ENCODE measurements at places on chromosomes 1 and 21.

DNA sequence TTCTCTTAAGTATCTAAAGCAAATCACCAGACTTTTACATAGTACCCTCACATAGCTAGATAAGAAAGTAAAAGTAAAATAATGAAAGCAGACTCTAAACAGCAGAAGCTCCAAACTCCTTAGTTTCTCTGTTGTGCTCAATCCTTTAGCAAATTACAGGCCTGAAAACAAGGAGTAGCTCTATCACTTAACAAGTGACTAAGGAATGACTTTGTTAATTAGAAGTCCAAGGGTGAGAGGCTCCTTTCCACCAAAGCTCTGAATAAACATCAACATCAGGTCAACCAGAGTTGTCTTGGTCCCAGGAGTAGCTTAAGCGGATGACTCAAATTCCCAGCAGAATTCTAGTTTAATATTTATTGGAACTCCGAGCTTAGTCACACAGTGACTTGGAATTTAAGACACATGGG lies 5.9 kb downstream of the NRIP1 start:
- DNase-seq = no peak

- no peak for DNase-seq
These were observed 57.3 kb downstream of the HS2ST1 start for GRCh38 chr1:86971778-86972177.

DNA sequence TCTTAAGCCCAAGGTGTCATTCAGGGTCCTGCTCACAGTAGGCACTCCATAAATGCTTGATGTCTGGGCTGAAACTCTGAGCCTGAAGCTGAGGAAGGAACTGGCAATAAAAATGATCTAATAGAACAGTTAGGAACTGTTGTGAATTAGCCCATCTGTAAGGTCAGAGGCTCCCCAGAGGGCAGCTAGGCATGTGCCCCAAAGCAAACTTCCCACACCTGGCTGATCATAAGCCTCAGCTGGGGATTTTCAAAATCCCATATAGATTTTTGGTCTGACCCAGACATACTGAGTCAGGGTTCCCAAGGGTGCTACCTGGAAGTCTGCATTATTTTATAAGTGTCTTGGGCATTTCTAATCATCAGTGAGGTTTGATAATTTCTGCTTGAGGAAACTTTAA lies 309.4 kb upstream of the PROX1 start:
- DNase-seq = no peak

DNA sequence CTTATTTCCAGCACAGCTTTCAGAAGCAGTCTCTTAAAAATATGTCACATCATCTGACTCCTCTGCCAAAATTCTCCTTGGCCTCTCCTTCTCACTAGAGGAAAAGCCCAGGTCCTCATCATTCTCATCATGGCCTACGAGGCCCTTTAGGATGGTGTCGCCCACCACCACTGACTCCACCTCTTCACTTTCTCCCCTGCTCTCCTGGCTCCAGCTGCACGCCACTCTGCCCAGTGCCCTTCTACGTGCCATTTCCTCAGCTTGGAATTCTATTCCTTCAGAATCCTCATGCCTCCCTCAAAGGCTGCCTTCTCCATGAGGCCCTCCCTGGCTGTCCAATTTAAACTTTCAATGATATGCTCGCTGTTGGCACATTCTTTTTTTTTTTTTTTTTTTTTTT lies 25.3 kb upstream of the BTG2 start:
- no peak for DNase-seq

DNA sequence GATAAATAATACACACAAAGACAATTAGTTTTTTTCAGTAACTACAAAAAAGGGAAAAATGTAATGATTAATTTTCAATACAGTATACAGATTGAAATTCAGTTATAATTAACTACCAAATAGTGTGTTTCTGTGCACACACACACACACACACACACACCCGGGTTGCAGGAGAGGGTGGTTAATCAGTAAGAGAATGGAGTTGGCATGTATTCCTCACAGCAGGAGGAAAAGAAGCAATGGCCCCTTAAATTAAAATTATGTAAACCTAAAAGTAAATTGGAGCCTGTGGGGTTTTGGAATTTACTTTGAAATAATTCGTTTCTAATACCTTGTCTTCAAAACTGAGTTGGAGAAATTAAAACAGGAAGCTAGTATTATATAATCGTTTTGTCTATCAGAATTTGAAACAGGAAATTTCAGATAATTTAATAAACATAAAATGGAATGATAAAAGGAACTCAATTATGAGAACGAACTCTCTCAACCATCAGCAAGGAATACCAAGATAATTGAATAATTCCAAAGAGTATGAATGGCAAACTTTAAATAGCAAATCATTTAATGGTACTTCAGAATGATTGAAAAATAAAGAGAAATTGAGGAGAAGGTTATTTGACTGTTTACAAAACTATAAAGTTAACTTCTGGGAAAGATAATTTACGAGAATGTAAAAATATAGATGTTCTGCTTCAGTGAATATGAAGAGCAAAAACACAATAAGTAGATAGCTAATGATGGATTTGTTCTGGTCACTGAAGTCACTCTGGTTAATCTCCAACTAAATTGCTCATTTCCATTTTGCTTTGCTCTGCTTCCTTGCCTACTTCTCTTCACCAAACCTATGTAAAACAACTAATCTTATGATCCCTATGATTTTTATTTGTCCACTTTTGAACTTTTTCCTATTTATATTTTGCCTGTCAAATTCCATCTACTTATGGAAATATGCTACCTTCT lies 547.9 kb upstream of the ZP4 start:
- DNase-seq = no peak

DNA sequence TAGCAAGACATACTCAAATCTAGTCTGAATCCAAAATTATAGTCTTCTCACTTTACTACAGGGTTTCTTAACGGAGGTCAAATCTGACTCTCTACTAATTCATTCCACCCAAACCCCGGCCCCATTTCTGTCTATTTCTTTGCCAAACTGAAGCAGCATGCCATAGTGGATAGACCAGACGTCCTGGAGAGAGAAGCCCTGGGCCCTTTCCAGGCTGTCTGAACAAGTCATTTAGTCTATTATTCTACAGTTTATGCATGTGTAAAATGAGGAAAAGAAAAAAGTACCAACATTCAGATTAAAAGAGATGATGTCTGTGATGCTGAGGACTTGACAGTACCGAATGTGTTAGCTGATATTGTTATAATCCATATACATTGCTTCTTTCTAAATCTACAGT lies 95.0 kb downstream of the GDAP2 start:
- DNase-seq = no peak

DNA sequence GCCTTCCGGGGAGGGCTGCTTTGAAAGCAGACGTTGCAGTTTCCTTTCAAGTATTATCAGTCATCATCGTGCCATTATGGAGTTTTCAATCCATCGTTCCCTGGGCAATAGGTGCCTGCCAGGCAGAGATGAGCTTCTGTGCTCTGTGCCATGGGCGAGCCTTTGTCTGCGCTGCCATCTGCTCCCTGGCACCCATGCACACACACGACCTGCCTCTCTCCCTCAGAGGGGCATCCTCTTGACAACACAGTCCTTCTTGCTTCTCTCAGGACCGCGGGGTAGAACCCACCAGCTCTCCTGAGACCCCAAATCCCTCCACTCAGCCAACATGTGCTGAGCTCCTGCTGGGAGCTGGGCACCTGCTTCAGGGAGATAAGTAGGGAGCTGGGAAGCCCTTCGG lies 149.3 kb downstream of the HMGB4 start:
- DNase-seq = no peak

GRCh38 chr21:38918607-38919346 lies 113.0 kb downstream of the ETS2 start:
- DNase-seq = no peak

- DNase-seq = no peak
These were observed 50.8 kb downstream of the OLFM3 start for GRCh38 chr1:101945884-101946283.

DNA sequence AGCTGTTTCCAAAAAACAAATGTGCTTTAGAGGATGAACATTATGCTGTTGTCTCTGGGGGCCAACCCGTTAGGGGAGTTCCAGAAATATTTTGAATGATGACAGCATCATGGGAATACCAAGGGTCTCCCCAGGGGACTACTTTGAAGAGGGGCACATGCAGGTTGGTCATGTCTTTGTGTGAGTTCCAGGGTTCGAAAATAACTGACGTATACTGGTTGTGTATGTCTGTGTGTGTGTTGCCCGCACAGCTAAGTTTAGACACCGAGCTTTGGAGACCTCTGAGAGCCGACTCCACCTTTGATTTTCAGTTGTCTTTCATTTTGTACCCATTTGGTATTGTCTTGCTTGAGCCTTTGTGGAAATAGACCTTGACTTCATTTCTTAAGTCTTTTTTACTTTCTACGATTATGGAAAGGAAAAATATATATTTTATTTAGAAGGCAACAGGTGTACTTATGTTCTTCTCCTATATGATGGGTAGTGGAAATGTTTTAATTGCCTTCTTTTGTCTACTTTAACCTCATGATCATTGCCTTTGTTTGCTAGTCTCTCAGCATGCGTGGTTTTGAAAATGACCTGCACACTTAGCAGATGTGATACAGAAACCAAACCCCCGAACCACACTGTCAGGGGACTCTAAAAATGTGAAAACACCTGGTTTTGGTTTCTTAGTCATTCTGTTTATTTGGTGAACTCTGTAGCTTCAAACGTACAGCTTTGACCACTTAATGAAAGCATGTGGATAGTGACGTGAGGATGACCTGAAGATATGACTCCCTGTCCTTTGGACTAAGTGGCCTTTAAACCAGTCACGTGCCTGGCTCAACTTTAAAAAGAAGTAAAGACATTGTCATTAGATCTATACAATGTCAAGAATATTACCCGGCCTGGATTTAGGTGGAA lies 56.5 kb downstream of the GALNT2 start:
- no peak for DNase-seq

DNA sequence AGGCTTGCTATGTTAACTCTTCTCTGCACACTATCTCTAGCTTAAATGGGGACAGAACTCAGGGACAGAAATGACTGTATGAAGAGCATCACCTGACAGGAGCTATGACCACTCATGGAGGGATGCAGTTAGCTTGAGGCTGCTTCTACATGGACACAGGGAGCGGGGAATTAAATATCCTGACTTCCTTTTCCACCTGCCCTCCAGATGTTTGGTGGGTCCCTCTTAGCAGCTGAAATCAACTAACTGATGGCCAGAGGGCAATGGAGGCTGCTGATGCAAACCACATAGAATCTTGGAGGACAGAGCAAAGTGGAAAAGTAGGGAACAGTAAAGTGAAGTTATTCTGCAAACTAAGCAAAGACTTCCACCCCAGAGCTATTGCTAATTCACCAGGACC lies 214.1 kb downstream of the USH2A start:
- DNase-seq = no peak

DNA sequence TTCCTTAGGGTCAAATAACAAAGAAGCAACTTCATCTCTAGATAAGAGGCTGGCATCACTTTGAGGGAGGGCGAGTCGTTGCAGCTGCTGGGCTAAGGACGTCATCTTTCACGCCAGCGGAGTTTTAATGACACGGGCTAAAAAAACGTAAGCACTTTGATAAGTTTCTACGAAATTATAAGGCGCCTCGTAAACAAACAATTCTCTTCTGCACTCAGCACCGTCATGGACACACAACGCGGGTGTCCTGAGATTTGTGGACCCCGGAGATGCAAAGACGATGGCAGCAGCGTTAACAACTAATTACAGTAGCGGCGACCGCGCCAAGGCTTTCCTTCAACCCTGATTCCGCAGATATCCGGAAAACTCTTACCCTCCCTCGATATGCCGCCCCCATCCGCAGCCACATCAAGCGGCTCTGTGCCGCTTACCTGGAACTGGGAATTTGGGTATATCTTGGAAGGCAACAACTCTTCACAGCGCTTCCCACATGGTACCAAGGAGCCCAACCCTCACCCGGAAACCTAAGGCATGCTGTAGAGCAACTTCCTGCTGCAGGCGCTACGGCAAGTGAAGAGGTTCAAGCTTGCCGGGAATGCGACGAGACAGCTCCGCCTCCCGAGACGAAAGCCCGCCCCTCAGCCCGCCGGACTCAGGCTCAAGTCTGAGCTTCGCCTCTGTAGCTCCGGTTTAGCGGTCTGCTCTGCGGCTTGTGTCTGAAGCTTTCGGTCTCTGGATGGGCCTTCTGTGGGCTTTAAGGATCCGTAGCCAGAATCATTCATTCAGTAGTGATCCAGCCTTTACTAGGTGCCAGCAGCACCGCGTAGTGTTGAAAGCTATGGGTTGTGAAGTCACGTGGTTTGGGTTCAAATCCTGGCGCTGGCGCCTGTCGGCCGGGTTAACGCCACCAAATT lies at the start of gene HEATR1:
TSS of gene HEATR1 (minus strand) at position 526 of the 914 bp plus-strand sequence. CDS start at position 105, 421 bp downstream.
- peak; percentile 81 for DNase-seq

GRCh38 chr1:179052776-179053175 lies 27.1 kb downstream of the FAM20B start:
- no peak for DNase-seq

DNA sequence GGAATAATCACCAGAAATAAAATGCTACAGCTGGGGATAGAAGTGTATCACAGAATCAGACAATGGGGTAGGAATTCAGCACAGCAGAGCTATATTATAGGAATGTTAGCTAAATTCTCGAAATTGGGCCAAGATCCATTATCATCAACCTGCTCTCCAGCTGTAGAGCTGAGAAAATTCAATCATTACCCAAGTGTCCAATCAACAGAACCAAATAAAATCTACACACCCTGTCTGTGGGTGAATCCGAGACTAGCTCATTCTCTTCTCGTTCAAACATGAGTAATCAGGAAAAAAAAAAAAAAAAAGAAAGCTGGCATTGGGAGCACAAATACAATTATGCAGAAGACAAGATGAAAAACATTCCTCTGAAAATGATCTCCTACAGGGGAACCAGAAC lies 119.2 kb downstream of the CDC7 start:
- DNase-seq = no peak

DNA sequence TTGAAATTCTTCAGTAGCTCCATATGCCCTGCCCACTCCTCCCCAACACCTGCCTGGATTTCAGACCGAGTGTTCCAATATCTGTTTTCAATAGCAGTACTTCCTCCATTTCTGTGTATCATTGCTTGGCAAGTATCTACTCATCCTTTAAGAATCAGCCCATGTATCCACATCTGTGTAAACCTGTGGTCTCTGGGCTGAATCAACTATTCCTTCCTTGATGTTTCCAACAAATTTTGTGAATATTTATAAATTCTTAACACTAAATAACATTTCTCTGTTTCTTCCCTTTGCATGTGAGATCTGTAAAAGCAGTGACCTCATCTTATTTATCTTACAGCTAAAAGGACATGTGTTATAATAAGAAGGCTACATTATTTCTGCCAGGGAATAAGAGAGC lies 26.0 kb upstream of the UAP1 start:
- no peak for DNase-seq

- no peak for DNase-seq
These were observed 129.7 kb upstream of the ZBTB40 start for GRCh38 chr1:22321917-22322316.

GRCh38 chr1:117166076-117166475 lies 44.5 kb upstream of the TRIM45 start:
- no peak for DNase-seq

DNA sequence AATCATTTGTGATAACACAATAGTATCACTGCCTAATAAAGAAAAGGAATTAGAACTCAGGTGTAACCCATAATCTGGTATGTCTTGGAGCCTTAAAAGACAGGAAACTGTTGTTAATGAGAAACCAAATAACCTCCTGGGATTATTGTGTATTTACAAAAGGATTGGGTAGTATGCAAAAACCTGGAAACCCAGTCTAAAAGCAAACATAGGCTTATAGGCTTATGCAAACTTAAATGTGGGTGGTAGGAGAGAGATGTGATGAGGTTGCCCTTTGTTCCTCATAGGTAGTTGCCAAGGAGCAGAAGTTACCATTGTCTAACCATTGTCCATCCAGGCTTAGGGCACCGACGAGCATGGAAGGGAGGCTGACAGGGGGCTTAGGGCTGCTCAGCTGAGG lies 165.8 kb downstream of the AK5 start:
- DNase-seq = no peak

All from activated CD4-positive, alpha-beta T cell treated with anti-CD3 and anti-CD28 coated beads, Interleukin-2, amount 50 U/mL, for 4 hours (primary cell).